ENCODE measurements at places on chromosomes 12 and 14.

- no peak for DNase-seq
Measured at GRCh38 chr12:66823857-66824570, 145.1 kb upstream of the GRIP1 start.

- DNase-seq = no peak
Measured at GRCh38 chr12:91883811-91884210, 261.8 kb downstream of the BTG1 start.

GRCh38 chr12:82723891-82724290, 37.2 kb downstream of the TMTC2 start:
- no peak for DNase-seq

GRCh38 chr12:39990122-39991101, 115.5 kb downstream of the SLC2A13 start:
- DNase-seq = peak; percentile 64

DNA sequence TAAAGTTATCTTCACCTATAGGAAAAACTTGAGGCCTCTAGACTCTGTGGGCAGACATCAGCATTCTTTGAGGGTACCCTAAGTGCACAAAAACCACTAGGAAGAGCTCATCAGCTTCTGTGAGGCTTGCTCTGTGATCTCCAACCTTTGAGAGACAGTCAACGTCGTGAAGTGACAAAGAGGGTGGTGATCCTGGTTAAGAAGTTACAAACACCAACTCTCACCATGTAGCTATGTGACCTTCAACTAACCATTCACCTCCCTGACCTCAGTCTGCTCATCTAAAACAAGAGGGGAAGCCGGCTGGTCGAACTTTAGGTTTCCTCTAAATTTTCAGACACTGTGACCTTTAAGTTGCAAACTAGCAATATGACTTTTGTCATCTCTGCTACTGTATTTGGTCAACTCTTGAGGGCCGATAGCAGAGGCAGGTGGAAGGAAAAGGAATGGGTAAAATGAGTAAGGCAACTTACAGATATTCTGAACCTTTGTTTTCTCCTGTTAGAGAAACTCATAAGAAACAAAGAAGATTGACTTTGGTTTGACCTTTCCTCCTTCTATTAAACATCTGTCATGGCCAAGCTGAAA, 103.2 kb upstream of the PARP11 start:
- no peak for DNase-seq

DNA sequence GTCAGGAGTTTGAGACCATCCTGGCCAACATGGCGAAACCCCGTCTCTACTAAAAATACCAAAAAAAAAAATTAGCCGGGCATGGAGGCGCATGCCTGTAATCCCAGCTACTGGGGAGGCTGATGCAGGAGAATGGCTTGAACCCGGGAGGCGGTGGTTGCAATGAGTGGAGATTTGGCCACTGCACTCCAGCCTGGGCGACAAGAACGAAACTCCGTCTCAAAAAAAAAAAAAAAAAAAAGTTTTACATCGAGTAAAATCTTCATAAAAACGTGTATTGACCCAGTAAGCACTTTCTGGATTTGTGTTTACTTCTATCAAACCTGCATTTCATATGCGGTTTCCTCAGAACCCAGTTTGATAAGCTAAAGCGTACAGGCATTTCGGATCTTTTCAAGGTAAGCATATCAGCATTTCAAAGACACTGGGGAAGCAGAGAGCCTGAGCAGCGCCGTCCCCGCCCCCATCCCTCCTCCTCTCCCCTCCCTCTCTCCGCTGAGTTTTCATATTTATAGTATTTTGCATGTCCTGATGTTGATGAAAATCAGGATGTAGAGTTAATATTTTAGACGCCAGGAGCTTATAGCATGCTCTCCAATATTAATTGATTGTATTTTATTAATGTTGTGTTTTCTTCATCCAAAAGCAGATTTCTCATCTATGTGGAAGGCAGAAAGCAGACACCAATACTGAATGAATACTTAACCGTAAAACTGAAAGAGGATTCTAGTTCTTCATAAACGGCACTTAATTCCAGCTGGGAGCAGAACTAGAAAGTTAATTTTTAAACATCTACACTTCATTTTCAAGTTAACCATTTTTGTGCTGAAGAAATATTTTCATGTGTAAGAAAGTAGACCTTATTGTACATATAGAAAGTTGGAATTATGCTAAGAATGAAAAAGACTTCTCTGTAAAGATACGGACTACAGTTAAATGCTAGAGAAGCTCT, 9.2 kb upstream of the HIP1R start:
- DNase-seq = no peak

DNA sequence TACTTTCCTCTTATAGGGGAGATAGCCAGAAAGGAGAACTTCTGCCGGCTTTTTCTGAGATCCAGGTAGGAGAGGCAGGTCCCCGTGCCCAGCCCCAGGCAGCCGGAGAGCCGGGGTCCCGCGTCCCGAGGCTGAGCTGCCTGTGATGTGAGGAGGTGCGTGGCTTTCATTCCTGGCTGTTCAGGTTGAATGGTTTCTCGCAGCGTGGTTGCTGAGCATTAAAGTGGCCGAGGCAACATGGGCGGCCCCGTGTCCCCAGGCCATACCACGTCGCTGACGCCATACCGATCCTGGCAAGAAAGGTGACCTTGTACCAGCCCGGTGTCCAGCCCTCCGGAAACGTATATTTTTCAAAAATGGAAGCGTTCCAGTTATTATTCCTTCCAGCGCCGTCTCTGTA, 116.7 kb upstream of the MYL2 start:
- no peak for DNase-seq

- no peak for DNase-seq
Measured at GRCh38 chr14:89813617-89814031, 140.9 kb downstream of the EFCAB11 start.

DNA sequence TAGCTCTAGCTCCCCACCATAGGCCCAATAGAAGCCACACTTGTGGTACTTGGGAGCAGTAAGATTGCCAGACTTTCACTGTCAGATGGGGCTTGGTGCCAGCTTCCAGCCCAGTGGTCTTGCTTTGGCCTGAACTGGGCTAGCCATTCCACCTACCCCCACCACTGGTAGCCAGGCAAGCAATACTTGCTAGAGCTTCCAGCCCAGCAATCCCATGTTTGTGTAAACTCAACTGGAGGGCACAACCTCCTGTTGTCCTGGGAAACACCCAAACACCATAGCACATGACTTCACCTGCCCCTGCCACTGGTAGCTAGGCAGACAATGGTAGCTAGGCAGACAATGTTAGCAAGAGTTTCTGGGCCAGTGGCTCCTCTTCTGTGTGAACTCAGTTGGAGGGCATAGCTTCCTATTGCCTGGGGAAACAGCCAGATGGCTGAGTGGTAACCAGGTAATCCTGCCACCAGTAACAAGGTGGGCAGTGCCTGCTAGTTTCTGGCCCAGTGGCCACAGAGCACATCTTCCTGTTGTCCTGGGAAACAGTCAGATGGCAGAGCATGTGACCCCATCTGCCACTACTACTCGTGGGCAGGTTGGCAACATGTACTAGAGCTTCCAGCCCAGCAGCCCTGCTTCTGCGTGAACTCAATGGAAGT, 5.6 kb upstream of the OR6C76 start:
- DNase-seq = no peak

DNA sequence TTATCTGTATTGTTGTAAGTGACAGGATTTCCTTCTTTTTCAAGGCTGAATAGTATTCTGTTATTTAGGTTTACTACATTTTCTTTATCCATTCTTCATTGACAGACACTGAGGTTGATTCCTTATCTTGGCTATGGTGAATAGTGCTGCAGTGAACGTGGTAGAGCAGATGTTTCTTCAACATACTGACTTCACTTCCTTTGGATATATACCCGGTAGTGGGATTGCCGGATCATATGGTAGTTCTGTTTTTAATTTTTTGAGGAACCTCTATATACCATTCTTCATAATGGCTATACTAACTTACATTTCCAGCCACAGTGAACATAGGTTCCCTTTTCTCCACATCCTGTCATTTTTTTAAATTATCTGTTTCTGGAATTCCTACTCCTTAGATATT, 21.8 kb downstream of the DERA start:
- DNase-seq = peak; percentile 53

- DNase-seq = no peak
Measured at GRCh38 chr14:65827520-65827919, 415.0 kb downstream of the FUT8 start.

DNA sequence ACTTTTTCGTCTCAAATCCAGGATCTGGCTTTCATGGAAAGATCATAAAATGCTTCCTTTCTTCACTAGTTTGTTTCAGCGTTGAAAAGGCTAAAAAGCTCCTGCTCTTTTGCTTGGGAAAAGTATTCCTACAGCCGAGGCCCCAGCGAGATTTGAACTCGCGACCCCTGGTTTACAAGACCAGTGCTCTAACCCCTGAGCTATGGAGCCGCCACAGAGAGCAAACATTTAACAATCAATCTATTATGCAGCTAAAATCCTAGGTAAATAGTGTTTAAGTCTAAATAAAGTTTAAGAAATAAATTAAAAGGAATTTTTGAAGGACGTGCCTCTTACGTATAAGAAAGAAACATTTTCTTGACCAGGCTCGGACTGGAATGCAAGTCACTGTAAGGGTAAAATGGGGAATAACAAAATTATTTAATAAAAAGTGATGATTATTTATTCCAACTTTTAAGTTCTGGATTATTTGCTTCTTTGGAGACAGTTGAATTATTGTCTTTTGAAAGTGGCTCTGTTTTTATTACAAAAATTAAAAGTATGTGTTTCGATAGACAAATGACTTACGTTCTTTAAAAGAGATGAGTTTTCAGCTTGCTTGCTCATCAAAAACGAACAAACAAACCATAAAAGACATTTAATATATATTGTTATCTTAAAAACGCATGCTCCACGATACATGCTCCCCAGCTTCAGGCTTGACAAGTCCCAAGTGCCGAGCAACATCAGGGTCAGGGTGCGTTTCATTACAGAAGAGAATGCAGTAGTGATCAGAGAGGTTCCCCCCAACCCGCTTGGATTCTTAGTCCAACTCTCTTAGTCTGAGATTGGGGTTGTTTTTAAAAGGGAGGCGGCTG, 10.2 kb downstream of the OR6S1 start:
- DNase-seq = peak; percentile 44

GRCh38 chr12:23550753-23551152, 398.7 kb downstream of the SOX5 start:
- no peak for DNase-seq

GRCh38 chr14:61388173-61388975, 67.0 kb downstream of the PRKCH start:
- DNase-seq = peak; percentile 59

GRCh38 chr14:90743425-90743824, 72.8 kb downstream of the TTC7B start:
- no peak for DNase-seq

DNA sequence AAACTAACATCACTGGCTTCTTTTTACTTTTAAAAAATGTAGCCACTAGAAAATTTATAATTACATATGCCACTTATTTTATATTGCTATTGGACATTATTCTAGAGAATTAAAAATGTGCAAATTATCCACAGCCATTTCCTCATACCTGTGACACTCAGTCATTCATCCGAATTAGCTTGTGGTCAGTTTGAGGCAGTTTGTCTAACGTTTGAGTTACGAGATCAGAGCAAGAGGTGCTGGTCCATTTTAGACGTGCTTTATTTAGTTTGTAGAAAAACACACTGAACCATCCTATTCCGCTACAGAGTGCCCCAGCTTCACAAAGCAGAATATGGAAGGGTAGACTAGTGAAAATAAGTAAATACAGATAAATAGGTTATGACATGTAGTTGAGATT, 513.0 kb downstream of the NRXN3 start:
- DNase-seq = no peak

DNA sequence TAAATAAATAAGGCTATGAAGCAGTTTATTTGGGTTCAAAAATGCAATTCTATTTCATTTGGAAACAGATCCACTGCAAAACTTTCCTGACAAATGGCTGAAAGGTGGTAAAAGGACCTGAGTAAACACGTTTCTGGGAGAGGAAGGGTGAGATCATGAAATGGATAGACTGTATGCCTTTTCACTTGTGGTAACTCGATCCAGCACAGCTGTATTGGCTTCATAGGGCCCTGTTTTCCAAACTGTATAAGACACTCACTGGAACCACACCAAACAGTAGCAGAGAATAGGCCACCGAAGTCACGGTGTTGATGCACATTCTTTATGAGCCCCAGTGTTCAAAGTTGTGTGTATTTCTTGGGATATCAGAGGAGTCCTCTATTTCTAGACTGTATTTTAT, 325.2 kb upstream of the DIO2 start:
- no peak for DNase-seq

DNA sequence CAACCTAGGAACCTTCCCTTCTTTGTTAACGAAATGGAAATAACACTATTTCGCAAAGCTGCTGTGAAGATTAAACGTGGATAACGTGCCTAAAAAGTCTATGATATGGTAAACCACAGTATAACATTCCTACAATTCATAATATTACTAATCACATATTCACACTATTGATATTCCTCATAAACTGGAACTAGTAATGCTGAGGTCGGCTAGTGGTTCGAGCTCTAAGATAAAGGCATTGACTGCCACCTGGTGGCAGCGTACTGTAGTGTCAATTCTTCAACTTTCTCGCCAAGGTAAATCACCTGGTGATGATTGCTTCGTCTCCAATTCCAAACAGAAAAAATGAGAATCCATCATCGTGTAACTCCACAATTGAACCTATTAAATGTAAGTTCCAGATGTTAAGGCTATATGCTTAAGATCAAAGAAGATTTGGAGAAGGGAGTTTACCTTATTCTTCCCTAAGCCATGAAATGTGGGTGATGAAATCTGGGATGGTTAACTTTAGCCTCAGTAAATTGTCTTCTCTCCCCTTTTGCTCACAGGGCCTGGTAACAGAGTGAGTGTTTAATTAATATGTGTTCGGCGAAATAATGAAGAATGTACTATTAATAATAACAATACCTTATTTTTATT, 197.5 kb upstream of the TMEM132C start:
- DNase-seq = peak; percentile 30

GRCh38 chr12:72304751-72305150, 32.6 kb downstream of the TRHDE start:
- DNase-seq = no peak

DNA sequence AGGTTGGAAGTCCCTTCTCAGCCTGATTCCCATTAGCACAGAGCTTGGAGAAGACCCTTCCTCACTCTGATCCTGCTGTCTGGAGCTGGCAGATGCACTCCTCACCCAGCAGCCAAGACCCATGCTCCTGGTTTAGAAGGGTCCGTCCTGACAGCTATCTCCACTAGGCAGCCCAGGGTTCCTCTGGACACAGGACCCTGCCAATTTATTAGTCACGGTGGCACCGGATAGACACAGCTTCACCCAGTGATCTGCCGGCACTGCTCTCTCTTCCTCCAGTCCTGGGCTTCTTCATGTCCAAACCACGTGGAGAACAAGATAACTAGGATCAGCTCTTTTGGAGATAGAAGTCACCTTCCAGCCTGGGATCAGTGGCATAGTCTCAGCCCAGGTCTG, 26.2 kb upstream of the TCL1B start:
- DNase-seq = no peak

DNA sequence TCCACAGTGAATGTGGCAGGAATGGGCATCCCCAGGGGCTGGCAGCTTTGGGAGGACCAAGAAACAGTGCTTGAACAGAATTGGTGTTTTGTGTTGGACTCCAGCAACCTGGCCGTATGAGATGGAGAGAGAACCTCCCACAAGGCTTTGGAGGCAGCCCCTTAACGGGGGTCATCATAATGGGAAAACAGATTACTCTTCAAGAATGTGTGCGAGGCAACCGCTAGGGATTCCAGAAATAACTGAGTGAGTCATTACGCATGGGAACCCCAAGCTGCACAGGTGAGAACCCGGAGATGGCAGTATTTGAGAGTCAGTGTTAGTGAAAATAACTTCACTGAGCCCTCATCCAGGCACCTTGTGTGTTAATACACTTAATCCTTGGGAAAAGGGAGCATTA, 567.8 kb upstream of the TBX3 start:
- no peak for DNase-seq

GRCh38 chr14:79564371-79564770, 646.9 kb downstream of the DIO2 start:
- DNase-seq = no peak

All from inflammatory macrophage (primary cell).